ENCODE measurements at places on chromosomes 4 and X. TPM values are rescaled to one million over a fixed set of nuclear protein-coding genes. Genes with fewer than 3 reads are reported as not detected.

The PABPC1L2A gene
- total RNA-seq, result 3.8 TPM

The SOWAHB gene
- 5.0 TPM for total RNA-seq

The PPEF1 gene
- not detected for total RNA-seq

The FGF16 gene
- 2.1 TPM for total RNA-seq

The MAGEA11 gene
- not detected for total RNA-seq

The TEC gene
- 1.9 TPM for total RNA-seq

The PPP1R3F gene
- 6.0 TPM for total RNA-seq

The CSAG3 gene
- total RNA-seq, result 5.5 TPM

Measured in endothelial cell (in vitro differentiated cells).